ENCODE measurements at places on chromosomes 6 and 20. TPM values are rescaled to one million over a fixed set of nuclear protein-coding genes. Genes with fewer than 3 reads are reported as not detected.
A peak's percentile ranks its signal among the peaks of the same experiment; 100 is the strongest.

DNA sequence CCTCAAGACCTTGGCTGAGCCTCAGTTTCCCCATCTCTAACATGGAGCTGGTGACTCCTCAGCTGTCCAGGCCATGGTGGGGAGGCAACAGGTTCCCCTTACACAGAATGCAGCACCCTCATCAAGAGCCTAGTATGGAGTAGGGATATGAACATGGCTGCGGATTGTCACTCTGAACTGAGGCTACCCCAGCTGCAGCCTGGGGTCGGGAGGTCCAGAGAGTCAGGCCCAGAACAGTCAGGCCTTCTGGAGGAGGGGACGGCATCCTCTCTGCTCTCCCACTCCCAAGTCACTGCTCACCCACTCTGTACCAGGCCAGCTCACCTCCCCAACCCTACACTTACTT lies 1.4 kb upstream of the FOXS1 start:
- no peak for DNase-seq

DNA sequence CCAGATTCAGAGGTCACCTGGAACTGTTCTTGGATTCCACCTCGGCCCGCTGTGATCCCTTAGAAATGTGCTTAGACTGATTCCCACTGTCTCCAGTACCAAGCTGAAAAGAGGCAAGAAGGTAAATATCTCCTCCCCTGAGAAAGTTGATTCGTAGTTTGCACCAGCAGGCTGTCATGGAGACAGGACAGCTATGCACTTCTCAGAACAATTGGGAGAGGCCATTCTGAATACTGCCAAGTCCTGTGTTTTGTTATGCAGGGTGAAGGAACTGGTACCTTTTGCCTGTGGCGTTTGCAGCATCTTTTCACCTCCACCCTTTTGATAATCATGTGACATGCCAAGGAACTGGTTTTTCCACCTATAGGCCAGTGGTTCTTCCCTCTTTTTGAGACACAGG lies 58.2 kb upstream of the RNGTT start:
- DNase-seq = no peak

DNA sequence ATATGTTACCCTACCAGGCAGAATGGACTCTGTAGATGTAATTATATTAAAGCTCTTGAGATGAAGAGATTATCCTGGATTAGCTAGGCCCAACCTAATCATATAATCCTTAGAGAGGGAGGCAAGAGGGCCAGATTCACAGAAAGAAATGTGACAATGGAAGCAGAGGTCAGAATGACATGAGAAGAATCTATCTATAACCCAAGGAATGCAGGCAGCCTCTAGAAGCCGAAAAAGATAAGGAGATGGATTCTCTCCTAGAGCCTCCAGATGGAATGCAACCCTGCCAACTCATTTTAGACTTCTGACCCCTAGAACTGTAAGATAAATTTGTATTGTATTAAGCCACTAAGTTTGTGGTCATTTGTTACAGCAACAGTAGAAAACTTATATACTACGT lies 12.3 kb downstream of the PXT1 start:
- DNase-seq = no peak

DNA sequence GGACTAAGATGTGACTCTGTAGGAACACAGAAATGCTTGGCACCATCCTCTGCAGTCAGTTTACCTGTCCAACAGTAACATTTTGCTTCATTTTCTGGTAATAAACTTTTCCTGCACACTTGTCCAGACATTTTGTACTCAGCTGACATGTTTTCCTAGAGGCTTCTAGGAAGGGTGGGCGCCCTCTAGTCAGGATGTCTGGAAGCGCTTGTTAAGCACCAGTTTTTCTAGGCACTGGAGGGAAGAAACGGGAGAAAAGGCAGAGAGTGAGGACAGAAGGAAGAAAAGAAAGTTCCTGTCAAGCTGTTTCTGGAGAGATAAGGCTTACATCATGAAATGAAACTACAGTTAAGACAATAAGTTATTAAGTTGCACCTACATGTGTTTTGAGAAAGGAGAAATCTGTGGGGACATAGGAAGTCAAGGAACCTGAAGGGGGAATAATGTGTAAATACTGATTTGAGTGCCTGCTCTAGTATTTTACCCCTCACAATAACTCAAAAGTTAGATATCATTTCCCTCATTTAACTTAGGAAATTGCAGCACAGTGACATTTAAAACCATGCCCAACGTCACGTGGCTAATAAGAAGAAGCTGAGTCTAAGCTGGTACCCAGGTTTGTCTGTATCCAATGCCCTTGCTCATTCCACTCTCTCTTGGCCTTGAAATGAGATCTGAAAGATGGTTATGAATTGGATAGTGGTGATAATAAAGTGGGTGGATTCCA lies 42.7 kb upstream of the TNFRSF21 start:
- DNase-seq = no peak

Gene SNX21
- 37.8 TPM for total RNA-seq

GRCh38 chr6:57163956-57164355 lies 8.2 kb upstream of the BAG2 start:
- DNase-seq = no peak

Gene VWA7
- 33.7 TPM for total RNA-seq

DNA sequence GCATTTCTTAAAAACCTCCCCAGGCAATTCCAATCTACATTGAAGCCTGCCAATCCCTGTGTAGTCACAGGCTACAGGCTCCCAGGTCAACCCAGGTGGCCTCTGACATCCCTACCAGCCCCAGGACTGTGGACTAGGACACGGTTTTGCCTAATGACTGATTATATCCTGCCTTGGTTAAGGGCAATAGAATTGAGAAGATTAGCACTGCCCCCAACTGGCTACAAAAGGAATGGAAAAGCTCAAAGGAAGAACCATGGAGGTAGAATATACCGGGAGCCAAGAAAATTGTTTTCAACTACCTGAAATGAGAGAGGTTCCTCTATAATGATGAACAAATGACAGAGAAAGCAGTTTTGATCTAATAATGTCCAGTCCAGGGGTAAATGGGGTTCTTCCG lies 421.1 kb upstream of the AGPAT4 start:
- no peak for DNase-seq

DNA sequence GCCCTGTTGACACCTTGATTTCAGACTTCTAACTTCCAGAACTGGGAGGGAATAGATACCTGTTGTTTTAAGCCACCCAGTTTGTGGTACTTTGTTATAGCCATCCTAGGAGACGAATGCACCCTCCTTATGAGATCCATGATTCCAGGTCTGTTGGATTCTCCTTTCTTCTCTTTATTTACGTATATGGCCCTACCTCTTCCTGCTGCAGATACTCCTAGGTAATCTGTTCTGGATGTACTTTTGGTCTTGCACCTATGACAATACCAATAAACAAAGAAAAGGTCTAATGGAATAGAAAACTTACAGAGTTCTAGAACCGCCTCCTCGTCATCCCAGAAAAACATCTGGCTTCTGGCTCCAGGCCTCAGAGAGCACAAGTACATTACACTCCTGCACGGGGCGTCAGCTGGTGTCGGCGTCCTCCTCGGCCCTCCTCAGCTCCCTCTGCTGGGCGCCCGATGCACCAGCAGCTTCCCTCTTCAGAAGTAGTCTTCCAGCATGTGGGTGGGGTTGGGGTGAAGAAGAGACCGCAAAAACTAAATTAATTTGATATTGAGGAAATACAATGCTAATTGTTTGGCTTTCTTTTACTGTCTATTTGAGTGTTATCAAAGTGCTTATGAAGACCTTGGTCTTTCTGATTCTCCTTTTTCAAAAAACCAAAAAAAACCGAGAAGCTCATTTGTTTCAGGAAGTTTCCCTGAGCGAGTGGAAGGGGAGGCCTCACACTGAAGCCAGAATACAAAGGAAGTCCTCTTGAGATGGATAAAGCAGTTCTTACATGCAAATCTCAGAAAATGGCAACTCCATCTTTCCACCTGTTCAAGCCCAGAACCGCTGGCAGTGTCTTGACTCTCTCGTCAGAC lies 9.7 kb upstream of the ATXN1 start:
- DNase-seq = peak; percentile 65

- no peak for DNase-seq
These were observed 316.0 kb downstream of the QKI start for GRCh38 chr6:163730246-163731210.

DNA sequence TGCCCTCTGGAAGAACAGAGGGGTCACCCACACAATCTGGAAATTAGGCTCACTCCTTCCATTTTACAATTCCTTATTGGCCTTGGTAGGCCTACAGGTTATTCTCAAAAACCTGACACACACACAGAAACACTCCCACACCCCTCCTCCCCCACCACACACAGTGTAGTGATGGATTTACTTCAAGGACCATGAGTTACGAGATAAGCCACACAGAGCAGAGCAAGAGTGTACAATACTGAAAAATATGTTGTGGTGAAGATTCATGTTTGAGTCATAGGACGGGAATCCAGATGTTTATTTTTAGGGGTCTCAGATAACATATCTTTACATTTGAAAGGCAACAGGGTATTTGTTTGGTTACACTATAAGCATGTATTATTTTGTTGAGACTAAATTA lies 291.9 kb downstream of the PLCB1 start:
- DNase-seq = no peak

DNA sequence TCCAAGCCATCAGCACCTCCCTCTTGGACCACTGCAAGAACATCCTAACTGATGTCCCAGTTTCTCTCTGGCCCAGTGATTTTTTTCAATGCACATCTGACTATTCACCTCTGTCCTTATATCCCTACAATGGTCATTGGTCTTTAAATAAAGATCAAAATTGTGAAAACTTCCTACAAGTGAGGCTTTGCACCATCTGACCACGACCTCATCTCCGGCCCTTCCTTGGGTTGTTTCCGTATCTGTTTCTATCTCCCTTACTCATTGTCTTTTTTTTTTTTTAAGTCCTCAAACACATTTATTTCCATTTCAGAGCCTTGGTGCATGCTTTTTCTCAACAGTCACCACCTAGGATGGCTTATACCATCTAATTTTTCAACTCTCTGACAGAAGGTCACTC lies 88.1 kb downstream of the IPCEF1 start:
- no peak for DNase-seq

DNA sequence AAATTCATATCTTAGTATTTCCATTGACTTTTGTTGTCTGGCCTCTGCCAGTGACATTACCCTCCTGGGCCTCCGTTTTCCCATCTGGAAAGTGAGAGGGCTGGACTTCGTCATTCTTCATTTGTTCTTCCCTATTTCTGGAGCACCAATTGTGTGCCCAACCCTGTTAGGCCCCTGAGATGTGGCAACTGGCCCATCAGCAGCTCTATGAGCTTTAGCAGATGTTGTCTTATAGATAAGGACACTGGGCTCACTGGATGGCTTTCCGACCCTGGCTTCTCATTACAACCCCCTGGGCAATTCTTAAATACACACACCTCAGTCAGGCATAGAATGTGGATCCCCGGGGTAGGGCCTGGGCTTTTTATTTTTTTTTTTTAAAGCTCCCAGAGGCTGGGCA lies 14.7 kb downstream of the PABPC1L start:
- no peak for DNase-seq

Gene OPRM1
- 26.9 TPM for total RNA-seq

DNA sequence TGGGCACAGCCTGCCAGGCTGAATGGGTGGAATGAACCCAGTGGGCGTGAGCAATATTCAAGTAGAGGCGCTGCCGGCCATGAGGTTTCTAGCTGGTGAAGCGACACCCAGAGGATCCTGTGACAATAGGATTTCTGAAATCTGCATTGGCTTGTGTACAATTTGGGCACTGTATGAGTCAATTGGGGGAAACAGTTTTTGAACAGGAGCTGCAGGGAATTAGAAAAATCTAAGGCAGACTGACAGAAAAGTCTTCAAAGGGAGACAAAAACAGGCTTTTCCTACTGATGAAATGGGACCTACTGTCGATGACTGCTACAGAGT lies 148.8 kb upstream of the PROKR2 start:
- DNase-seq = no peak

DNA sequence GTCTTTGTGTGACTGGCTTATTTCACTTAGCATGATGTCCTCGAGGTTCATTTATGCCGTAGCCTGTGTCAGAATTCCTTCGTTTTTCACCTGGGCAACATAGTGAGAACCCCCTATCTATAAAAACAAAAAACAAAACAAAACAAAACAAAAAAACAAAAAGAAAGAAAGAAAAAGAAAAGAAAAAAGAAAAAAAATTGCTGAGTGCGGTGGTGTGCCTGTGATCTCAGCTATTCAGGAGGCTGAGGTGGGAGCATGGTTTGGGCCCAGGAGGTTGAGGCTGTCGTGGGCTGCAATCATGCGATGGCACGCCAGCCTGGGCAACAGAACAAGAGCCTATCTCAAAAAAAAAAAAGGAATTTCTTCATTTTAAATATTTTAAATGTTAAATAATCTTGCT lies 38.4 kb downstream of the VEGFA start:
- DNase-seq = no peak

Gene TMC2
- total RNA-seq = 1.3 TPM

Gene TUBB2B
- total RNA-seq = 163 TPM

DNA sequence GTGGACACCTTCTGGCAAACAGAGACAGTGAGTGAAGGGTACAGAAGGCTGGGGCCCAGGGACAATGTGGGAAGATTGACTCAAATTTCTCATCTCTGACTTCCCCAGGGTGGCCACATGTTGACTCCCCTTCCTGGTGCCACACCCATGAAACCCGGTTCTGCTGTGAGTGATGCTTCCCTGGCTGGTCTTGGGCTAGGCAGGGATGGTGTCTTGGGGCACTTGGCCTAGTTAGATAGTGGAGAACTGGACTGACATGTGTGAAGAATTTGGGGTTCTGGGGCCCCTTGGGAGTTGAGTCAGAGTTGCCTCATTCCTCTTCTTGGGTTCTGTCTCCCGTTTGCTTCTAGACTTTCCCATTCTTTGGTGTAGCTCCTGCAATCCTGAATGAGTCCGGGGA lies 34.2 kb downstream of the GSS start:
- DNase-seq = no peak

DNA sequence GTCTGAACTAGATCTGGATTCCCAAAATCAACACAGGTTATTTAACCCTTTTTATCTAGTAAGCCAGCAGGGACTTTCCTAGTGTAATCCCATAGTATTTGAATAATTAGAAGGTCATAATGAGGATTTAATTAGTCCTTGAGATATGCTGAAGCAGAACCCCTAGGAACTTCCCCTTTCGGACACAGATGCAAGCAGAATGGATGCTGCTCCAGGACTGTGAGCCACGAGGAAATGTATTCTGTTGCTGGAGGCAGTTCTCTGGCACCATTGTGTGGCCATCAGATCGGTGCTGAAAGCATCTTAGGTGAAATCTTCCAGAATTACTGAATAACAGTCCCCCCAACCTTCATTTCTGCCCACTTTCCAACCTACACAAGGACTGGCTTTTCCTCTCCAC lies 206.9 kb downstream of the TMEM242 start:
- no peak for DNase-seq

- DNase-seq = no peak
These were observed 80.1 kb upstream of the NXT1 start for GRCh38 chr20:23270382-23270911.

DNA sequence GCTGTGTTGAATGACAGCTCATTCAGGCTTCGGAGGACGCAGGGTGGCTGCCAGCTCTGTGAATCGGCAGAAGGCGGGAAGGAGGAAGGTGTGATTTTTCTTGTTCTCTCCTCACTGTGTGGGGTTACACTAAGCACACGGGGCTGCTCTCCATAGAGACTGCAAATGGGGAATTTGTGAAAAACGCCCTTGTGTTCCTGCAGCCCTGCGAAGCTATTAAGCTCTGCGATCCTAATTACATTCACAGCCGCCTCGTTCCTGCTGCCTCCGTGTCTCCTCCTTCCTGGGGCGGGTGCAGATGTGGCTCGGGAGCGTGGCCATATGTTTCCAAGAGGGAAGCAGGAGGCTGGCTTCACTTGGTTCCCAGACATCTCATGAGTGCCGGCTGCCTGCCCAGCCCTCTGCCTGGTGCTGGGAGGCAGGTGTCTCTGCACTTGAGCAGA lies 124.0 kb downstream of the TOX2 start:
- peak; percentile 53 for DNase-seq

GRCh38 chr6:158717341-158718330 lies 67.8 kb downstream of the SYTL3 start:
- no peak for DNase-seq

Data from dorsolateral prefrontal cortex (tissue), 122 donors.